ENCODE measurements at places on chromosomes 2 and 18.

DNA sequence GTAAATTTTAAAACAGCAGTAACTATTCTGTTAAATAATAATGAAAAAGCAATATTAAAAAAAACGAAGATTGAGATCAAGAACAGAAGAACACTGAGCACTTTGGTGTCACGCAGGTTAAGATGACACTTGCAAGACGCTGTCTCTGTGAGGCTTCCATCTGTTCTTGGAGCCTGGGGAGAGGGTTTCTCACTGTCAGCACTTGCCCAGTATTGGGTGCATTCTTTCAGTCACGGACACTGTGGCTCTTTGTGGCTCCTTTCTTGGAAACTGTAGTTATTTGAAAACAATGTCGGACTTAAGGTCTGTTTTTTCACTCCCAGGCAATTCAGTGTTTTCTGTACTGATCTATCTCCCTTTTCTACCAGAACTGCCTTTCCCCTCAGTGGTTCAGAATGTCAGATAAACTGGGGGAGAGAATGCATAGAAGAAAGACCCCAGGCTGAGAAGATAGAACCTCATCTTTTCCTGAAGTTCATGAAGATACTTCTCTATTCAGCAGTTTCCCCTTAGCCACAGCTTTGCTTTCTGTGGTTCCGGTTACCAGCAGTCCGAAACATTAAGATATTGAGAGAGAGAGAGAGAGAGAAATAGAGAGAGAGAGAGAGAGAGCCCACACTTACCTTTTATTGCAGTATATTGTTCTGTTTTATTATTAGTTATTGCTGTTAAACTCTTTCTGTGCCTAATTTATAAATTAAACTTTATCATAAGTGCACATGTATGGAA lies 283.3 kb downstream of the DCDC2C start:
- DNase-seq = no peak

- no peak for DNase-seq
These were observed 1.2 kb downstream of the TLX2 start for GRCh38 chr2:74515271-74515980.

- no peak for DNase-seq
These were observed 17.1 kb upstream of the ZNF236 start for GRCh38 chr18:76805221-76805620.

DNA sequence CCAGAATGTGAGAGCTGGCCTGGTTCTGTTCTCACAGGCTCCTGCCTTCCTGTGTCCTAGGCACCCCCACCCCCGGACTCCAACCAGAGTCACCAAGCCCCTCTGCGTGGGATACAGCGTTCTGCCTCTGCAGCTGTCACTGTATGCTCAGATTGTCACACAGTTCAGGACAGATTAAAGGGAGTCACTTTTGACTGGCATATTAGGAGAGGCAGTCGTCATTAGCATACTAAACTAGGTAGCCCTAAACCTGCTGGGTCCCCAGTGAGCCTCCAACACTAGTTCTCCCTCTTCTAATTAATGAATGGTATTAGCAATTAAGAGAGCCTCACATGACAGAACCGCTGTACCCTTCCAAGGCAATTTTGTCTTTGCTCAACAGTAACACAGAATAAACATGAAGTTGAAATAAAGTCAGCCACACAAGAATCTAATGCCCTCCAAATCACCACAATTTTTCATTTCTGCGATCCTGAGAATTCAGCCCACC lies 340.2 kb downstream of the CMPK2 start:
- no peak for DNase-seq

DNA sequence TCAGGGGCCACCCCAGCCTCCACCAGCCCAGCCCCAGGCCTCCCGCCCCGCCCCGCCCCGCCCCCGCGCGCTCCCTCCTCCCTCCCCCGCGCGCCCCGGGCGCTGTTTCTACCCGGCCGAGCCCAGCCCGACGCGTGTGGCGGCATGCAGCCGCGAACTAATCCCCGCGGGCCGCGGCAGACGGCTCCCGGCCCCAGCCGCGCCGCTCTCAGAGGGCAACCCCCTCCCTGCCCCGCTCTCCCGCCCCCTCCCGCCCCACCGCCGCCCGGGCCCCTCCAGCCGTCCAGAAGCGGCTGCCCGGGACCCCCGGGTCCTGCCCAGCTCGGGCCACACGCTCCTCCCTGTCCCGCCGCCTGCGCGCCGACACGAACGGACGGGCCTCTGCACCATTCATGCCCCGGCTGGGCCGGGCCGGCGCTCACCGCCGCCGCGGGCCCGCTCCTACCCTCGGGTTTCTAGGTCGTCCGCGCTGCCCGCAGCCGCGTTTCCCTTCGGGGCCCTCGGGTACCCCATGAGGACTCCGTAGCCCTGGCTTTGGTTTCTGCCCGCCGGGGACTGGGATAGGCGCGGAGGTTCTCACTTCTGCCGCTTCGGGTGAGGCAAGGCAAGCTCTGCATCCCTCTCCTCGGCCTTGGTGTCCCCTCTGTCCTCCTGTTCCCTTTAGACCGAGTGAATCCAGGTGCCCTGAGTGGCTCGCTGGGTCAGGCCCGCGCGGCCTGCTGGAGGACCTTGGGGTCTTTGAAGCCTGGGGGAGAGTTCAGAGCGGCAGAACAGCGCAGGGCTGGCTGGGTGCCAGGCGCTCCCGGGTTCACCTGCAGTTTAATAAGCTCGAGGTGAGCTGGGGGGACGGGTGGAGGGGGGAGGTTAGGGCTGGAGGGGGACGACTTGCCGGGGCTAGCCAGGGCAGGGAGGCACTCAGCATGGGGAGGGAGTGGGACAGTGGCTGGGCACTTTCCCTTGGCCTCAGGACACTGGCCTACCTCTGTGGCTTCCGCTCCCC lies 3.1 kb downstream of the WNT10A start:
- DNase-seq = peak; percentile 44

- no peak for DNase-seq
These were observed 132.1 kb upstream of the MAP3K20 start for GRCh38 chr2:172943539-172943938.

GRCh38 chr2:44212302-44212701 lies 43.6 kb downstream of the PPM1B start:
- DNase-seq = no peak

- DNase-seq = peak; percentile 53
These were observed 270.7 kb upstream of the NRP2 start for GRCh38 chr2:205411558-205411957.

- no peak for DNase-seq
These were observed 17.1 kb upstream of the CNNM3 start for GRCh38 chr2:96798733-96799622.

GRCh38 chr2:190478572-190479195 lies 55.8 kb downstream of the NEMP2 start:
- DNase-seq = no peak

DNA sequence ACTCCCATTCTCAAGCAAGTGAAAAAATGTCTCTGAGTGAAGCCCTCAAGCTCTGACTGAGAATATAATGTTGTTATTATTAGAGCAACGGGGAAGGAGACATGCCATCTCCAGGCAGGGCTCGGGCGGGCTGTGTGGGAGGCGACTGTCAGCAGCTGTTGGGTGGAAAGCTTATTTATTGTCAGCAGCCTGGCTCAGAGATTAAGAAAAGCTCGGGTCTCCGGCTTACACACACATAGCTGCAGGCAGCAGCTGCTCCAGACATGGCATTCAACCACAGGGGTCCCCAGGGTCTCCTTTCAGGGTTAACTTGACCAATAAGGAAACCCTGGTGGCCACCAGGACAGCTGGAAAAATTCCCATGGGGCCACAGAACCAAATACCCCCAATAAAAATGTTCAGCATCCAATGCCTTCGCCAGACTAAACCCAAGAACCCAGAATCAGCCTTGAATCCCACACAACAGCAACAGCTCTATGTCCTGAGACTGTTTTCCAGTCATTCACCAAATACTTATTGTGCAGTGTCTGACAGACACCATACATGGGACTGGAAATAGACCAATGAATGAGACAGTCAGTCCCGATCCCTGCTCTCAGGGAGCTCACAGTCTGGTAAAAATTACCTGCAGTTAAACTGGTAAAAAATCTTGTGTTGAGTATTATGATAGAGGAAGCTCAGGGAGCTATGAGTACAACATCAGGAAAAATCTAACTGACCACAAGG lies 70.5 kb upstream of the RTN4 start:
- peak; percentile 16 for DNase-seq

- DNase-seq = peak; percentile 54
These were observed 30.7 kb downstream of the GPD2 start for GRCh38 chr2:156466739-156467405.

GRCh38 chr2:200534572-200534971 lies 8.6 kb downstream of the SGO2 start:
- no peak for DNase-seq

GRCh38 chr2:237752761-237753165 lies 45.8 kb upstream of the RBM44 start:
- no peak for DNase-seq

GRCh38 chr2:172905937-172906811 lies 169.5 kb upstream of the MAP3K20 start:
- no peak for DNase-seq

- DNase-seq = no peak
These were observed 343.5 kb upstream of the NT5C1B start for GRCh38 chr2:18932853-18933252.
